Retina (tissue), 1 donor: ENCODE measurements at places on chromosomes 2 and 18.

- DNase-seq: no peak
These were observed 94.7 kb upstream of the BCL11A start for GRCh38 chr2:60648191-60648590.

GRCh38 chr2:236033462-236033861 is 134.7 kb downstream of the GBX2 start:
- no peak for DNase-seq

DNA sequence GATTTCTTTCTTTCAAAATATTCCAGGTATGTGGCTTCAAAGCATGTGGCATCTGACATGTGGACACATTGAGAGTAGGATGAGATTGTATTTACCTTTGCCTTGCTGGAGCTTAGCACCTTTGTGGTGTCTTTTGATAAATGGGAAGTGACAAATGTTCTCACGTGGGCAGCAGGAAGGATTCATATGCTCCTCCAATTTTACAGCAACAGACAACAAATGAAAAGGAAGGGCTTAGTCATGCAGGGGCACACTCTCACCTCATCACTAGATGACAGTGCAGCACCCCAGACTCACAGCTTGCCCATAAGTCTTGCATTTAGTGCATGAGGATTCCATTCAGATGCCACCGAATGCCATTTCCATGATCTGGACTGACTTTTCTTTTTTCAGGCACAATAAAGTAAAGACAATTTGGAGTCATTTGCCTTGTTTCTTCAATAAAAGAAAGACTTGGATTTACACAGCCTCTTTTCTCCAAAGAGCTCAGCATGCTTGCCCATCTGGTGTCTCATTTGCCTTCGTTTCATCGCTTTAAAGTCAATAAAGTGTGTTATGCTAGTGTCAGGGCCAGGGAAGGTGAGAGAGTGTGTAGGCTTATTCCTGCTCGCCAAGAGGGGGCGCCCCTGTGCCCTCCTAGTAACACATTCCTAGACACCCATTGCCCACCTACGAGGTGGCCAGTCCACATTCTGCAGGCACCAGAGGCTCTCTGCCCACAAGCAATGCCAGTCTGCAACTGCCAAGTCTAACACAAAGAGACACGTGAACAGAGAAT is 39.6 kb upstream of the DAPL1 start:
- no peak for DNase-seq

DNA sequence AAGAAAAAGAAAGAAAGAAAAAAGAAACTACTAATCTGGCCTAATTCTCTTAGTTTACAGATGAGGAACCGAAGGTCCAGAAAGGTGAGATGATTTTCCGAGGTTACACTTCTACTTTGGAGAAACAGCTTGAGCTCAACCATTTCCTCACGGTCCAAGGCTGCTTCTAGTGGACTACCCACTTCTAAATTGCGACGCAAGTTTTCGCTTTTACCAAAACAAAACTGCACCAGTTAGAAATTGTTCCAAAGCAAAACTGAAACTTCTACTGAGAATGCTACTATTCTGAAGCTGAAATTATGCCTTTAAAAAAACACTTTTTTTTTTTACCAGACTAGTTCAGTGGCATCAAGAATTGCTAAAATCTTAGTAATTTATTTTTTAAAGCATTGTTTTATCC is 101.6 kb downstream of the INO80D start:
- no peak for DNase-seq
